Activated T-helper 1 cell treated with anti-CD3 and anti-CD28 coated beads, Interleukin-2, amount 50 U/mL, for 16 hours (primary cell): ENCODE measurements at places on chromosomes 1 and 21.

- DNase-seq: no peak
Measured at GRCh38 chr1:179632868-179633267, 41.2 kb downstream of the TDRD5 start.

- no peak for DNase-seq
Measured at GRCh38 chr1:109959974-109960744, 24.4 kb upstream of the AHCYL1 start.

- no peak for DNase-seq
Measured at GRCh38 chr1:15406614-15407559, 2.8 kb upstream of the EFHD2 start.

GRCh38 chr1:23526329-23527041, 4.5 kb downstream of the E2F2 start:
- no peak for DNase-seq

GRCh38 chr1:11485191-11485590, 6.2 kb downstream of the DISP3 start:
- DNase-seq: no peak

- DNase-seq: no peak
Measured at GRCh38 chr1:77876884-77877283, 11.5 kb upstream of the NEXN start.

- no peak for DNase-seq
Measured at GRCh38 chr1:180183426-180183825, 28.8 kb downstream of the QSOX1 start.
